HFFc6 (cell line): ENCODE measurements at places on chromosomes 3 and 15.

- no peak for DNase-seq
Measured at GRCh38 chr3:18987862-18988447, 160.4 kb upstream of the KCNH8 start.

GRCh38 chr3:134649106-134649705 is 1.6 kb downstream of the KY start:
- no peak for DNase-seq

- peak; percentile 22 for DNase-seq
Measured at GRCh38 chr15:39345176-39345575, 235.7 kb upstream of the THBS1 start.

GRCh38 chr3:89414270-89414669 is 306.8 kb downstream of the EPHA3 start:
- no peak for DNase-seq

- DNase-seq, result no peak
Measured at GRCh38 chr15:88571153-88571851, 24.8 kb upstream of the DET1 start.

- no peak for DNase-seq
Measured at GRCh38 chr3:129796146-129796545, 97.4 kb downstream of the TMCC1 start.

- no peak for DNase-seq
Measured at GRCh38 chr3:28207000-28207733, 34.3 kb upstream of the CMC1 start.

DNA sequence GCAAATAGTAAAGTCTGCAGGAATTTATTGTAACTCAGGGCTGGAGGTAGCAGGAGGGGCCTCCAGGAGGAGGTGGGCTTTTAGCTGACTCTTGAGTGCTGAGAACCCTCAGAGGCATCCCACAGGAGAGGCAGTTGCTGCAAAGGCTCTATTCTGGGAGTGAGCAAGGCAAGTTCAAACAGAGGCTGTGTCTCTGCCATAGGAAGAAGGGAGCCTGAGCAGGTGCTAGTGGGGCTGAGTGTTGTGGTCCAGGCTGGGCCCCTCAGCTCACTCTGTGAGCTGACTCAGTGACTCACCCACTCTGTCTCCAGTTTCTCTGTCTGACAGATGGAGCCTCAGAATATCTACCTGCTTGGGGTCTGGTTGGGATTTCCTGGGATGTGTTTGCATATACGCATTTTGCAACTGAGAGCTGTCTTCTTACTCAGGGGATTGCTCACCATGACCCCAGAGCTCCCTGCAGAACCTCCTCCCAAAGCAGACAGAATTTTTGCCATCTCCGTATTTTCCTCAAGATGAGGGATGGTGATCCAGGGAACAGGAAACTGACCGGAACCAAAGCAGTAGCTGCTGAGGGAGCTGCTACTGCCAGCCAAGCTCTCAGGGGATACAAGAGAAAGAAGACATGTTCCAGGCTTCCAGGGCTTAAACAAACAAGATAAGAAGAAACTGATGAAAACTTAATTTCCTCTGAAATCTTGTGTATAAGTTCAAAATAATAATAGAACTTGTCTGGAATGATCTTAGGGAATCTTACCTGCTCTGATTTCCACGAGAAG is 13.6 kb upstream of the NOX5 start:
- DNase-seq, result no peak

DNA sequence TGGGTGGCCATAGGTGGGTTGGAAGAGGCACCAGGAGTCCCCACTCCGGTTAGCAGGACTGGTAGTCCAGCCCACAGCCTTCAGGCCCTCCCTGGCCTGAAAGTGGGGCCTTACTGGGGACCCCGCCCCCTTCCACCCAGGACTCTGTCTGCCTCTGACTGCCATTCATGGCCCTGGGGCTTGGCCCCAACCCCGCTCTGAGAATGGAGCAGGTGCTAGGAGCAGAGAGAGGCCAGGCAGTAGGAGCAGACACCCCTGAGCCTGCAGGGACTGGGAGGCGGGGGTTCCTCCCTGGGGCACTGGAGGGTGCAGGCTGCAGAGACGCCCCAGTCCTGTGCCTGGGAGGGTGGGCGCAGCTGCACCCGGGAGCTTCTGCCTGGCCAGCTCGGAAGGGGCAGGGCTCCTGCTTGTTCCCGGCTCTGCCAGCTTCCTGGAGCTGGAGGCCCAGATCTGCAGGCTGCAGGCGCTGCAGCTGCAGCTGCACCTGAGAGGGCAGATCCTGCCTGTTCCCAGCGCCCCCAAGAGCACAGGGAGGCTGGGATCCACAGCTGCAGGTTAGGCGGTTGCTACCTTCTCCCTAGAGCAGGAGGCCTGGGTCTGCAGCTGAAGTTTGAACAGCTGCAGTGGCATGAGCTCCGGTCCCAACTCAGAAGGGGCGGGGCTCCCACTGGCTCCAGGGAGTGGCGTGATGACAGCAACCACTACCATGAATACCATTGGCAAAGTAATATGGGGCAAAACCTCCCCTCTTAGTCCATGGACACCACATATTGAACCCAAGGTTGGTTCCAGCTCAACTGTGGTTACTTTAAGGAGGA is 194.7 kb downstream of the SQOR start:
- DNase-seq, result no peak
